Fibroblast of lung (primary cell): ENCODE measurements at places on chromosomes 7 and 10.
A peak's percentile ranks its signal among the peaks of the same experiment; 100 is the strongest.

DNA sequence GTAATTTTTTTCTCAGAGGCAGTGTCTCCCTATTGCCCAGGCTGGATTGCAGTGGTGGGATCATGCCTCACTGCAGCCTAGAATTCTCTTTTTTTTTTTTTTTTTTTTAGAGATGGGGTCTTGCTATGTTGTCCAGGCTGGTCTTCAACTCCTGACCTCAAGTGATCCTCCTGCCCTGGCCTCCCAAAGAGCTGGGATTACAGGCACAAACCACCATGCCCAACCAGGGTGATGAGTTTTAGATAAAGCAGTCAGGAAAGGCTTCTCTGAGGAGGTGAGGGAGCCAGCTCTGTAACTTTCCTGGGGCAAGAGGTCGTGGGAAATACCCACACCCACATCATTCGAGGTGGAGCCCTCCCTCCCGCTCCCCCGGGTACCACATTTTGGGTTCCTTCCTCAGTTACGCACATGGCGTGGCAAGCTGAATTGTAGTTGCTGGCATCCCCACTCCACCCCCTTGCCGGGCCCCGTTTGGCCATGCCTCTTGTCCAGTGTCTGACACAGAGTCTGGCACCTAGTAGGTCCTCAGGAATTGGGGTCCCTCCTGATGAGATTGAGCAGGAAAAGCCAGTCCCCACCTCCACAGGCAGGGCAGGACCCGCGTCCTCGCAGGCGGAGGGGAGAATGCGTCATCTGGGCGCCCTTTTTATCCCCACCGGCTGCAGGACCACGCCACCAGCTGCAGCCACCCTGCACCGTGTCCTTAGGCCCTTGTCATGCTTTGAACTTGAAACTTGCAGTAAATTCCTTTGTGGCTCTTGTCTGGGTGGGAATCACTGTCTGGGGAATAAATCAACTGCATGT lies 43.4 kb downstream of the CLIP2 start:
- DNase-seq = no peak

DNA sequence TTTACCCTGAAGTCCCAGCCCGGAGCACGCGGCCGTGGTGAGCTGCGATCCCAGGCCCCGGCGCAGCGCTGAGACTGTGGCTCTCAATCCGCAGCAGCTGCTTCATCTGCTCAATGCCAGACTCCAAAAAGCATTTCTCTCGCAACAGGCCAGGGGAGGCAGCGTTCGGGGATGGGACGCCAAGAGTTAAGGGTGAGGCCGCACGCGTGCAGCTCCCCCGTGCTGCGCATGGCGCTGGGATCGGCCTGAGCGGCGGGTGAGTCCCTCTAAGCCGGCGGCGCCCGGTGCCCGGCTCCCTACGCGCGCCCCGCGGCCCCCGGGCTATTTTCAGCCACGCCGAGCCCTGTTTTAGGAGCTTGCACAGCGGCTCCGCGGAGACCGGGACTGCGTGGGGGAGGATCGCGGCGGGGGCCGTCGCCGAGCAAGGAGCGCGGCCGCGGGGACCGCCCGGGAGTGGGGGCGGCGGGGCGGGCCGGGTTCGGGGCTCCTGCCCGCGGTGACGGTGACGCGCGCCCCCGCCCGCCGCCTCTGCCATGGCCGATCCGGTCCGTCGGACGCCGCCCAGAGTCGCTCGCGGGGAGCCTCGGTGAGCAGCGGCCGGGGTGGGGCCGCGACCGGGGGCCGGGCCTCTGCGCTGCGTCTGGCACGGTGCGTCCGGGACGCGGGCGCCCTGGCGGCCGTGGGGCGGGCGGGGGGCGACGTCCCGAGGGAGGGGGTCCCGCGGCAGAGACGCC lies 29.4 kb upstream of the JAKMIP3 start:
- peak; percentile 22 for DNase-seq

DNA sequence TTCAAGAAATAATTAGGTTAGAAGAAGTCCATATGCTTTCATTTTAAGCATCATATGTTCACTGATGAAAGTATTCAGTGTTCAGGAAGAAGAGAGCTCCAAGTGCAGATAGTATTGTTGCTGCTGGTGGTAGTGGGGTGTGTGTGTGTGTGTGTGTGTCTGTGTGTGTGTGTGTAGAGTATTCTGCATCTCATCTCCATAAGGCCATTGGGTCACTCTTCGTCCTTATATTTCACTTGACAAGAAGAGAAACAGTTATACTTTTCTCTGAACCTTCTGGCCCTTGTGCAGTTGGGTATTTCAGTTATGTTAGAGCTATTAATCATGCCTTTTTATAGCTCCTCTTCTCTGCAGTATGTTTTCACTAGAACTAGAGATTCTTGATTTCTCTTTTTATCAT lies 26.2 kb downstream of the ADAM22 start:
- no peak for DNase-seq

GRCh38 chr10:5566614-5567013 lies 41.9 kb downstream of the CALML3 start:
- DNase-seq = peak; percentile 43

DNA sequence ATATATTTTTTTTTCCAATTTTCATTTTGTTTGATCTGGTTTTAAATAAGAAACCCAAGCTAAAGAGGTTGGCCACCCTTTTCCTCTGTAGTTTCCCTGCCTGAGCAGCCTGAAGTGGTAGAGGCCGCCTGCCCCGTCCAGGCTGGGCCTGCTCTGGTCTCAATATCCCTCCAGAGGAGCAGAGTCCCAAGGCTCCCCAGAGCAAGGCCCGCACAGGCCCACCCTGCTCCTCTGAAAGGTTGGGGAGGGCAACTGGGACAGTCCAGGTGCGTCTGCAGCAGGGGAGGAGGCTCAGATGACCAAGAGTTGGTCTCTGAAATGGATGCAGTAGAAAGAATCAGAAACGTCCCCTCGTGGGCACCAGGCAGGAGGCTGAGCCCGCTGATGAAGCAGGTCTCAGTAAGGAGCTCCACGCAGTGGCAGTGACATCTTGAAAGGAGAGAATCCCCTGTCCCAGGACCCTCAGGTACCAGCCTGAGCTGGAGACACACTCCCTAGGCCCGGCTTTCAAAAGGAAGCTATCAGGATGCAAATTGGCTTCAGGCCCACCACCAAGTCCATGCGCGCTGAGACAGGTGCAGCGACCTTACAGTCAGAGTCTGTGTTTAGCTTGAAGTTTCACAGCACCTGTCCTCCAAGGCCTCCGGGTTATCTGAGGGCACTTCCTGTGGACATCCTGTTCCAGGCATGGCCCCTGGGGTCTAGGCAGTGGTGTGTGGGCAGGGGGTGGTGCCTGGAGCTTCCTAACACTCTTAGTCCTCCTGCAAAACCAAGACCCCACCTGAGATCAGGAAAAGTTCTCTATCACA lies 37.7 kb downstream of the EN2 start:
- no peak for DNase-seq

- peak; percentile 94 for DNase-seq
Measured at GRCh38 chr7:93231799-93232672, at the start of gene VPS50. TSS of gene VPS50 (plus strand) at chr7:93232366. CDS start at chr7:93232468, 102 bp downstream.

DNA sequence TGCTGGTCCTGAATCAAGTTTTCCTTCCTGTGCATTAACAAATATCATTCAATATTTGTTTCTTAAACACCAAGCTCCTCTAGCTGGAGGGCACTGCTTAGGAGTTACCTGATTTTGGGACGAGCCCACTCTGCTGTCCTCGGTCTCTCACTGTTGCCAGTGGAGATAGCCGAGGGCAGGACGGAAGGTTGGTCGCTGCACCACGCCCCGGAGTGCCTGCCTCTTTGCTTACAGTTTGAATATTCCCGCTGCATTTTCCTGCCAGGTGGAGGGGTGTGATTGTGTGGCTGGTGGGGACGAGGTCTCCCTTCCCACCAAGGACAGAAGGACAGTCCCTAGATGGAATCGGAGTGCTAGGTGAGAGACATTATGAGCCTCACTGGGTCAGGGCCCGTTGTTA lies 201.5 kb downstream of the DNAJB6 start:
- no peak for DNase-seq

DNA sequence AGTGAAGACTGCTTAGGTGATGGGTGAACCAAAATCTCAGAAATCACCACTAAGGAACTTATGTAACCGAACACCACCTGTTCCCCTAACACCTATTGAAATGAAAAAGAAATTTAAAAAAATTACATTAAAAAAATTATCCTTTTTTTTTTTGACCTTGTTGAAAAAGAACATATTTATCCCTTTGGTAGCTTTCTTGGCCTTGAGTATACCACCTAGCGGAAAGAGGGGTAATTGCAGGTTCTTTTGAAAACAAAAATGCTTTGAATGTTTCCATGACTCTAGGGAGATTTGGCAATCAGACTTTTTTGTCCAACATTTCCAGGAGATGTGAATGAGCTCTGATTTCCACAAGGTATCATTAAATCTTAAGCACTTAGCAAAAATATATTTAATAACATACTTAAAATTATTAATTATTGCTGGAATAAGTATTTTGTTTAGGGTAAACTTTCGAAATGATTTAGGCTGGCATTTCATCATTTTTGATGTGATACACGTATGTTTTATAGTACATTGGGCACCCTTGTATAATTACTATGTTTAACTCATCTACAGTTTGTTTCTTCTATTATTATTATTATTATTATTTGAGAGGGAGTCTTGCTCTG lies 47.0 kb upstream of the ELMO1 start:
- DNase-seq = peak; percentile 3

GRCh38 chr10:44397476-44398225 lies 12.8 kb upstream of the CXCL12 start:
- no peak for DNase-seq

DNA sequence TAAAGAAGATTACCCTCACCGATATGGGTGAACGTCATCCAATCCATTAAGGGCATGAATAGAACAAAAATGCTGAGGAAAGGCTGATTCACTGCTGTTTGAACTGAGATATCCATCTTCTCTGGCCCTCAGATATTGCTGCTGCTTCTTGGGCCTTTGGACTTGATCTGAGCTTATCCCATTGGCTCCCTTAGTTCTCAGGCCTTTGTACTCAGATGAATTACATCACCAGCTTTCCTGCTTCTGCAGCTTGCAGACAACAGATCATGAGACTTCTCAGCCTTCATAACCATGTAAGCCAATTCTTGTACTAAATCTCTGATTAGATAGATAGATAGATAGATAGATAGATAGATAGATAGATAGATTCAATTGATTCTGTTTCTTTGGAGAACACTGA lies 40.2 kb downstream of the CYCS start:
- peak; percentile 13 for DNase-seq

- no peak for DNase-seq
Measured at GRCh38 chr7:132755538-132756483, 179.5 kb upstream of the PLXNA4 start.

DNA sequence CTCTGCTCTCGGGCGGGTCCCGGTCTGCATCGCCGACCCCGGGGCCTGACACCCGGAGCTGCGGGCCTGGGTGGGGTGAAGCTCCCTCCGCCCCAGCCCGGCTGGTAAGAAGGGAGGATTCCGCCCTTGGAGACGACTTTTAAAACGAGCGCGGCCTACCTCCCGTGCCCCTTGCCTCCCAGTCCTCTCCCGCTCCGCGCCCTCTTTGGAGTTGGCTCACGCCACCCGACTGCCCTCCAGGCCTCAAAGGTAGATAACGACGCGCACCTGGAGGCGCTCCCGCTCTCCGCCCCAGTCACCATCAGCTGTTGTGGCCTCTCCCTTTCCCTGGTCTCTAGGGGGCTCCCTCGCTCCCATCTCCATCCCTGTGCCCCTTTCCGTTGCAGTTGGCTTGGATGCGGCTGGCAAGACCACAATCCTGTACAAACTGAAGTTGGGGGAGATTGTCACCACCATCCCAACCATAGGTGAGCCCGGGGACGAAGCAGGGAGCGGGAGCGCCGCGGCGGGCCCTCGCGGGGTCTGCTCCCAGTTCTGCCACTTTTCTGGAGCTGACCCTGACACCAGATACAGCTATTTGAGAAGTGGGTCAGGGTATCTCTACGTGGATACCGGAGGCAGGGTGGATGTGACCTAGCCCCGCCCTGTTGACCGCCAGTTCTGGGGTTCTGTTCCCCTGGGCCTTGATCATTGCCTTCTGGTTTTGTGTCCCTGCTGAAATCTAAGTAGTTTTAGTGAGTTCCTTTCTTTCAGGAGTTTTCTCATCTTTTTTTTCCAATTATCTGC lies 679 bp downstream of the ARF5 start:
- peak; percentile 49 for DNase-seq

DNA sequence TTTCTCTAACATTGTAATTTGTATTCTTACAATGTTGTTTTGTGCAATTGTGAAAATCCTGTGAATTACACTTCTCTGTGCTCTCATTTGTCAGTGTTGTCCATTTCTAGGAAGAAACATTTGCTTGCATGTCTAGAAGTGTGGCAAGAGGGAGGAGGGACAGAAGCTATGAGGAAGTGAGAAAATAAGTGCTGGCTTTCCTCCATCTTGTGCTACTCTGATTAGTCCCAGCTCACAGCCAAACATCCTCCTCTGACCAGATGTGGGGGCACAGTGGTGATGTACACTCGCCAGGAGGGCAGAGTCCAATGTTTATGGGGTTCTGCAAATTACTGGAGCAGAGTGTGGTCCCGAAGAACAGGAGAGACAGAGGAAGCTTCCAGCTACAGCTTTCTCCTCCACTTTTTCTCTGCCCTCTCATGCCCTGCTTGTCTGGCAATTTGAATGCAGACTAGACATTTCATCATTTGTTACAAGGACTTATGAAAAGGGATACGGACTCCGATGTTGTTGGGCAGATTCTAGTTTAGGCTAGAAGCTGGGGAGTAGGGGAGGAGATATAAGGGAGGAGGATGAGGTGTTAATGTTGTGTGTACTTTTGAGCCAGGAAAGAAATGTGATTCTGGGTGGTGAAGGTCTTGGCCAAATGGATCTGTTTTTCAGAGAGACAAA lies 131.0 kb upstream of the C1GALT1 start:
- DNase-seq = no peak

DNA sequence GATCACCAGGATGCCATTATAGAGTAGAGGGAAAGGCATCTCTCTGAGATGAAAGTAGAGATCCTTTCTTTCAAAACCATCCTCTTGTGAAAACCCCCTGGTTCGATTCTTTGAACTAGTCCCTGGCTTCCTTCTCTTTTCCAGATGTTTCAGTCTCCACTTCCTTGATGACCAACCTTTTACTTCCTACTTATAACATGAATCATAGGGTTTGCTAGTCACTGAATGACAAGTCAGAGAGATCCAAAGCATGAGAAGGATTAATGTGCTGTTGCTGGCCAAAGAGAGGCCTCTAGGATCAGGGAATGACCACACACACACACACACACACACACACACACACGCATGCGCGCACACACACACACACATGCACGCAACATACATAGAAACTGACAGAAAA lies 161.1 kb upstream of the FRMD4A start:
- no peak for DNase-seq

DNA sequence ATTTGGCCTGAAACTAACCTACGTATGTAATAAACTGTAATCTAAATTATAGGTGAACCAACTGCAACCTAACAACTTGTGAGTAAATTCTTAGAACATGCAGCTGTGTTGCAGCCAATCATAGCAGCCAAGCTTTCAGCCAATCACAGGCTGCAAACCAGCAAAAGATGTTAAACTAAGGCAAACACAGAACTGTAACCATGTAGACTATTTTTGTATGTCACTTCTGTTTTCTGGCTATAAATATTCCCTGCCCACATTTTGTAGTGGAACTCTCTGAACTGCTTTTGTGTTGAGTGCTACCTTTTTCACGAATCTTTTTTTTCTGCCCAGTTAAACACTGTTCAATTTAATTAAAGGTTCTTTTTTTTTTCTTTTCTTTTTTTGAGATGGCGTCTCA lies 28.2 kb upstream of the ZPBP start:
- DNase-seq = no peak
